ENCODE measurements at places on chromosomes 2 and 18.

DNA sequence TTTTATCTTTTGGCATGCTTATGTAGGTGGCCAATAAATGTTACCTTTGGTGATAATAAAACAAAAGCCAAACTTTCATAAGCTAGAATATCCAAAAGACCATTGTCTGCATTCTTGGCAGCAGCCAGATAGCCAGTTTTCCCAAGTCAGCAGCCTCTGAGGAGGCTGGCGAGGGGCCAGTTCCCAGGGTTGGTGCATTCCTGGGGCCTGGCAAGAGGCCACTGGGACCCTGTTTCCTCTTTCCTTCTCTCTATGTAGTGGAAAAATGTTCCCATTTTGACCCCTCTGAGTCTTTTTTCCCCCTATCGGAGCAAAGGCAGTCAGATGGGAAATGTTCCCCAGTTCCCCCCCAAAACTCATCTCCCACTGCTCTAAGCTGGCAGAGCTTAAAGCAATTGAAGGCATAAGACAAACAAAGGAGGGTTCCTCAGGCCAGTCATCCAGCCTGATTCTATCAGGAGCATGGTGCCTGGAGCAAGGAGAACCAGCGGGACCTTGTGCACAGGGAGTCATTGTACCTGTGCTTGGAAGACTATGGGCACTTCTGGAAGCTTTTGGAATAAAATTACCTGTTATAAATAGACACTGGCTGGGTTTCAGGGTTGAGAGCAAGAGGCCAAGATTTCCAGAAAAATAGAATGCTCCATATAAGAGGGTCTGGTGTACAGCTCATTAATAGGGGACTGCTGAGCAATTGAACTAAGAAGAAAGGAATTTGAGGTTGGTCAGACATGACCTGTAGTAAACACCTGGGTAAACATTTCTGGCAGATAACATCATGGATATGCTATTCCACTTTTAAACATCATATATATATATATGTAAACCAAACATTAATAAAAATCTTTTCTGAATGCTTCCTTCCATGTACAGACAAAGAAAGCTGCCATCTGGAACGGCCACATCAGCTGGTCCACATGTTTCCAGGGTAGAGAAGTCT, 63.4 kb downstream of the NCKAP5 start:
- DNase-seq = no peak

DNA sequence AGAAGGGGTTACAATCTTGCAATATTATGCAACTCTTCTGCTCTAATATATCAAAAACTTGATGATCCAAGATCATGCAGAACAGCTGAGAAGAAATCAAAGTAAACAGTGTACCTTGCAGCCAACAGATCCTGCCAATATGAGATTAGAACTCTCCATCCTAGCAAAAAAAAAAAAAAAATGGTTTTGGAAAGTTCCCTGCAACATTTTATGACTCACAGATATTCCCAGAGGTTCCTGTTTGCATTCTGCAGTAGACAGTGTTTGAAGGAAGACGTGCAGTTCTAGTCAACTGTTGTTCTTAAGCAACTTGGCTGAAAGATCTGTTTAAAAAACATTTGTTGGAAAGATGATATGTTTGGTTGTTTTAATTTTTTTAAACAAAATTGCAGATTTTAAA, 103.6 kb upstream of the WDR75 start:
- no peak for DNase-seq

DNA sequence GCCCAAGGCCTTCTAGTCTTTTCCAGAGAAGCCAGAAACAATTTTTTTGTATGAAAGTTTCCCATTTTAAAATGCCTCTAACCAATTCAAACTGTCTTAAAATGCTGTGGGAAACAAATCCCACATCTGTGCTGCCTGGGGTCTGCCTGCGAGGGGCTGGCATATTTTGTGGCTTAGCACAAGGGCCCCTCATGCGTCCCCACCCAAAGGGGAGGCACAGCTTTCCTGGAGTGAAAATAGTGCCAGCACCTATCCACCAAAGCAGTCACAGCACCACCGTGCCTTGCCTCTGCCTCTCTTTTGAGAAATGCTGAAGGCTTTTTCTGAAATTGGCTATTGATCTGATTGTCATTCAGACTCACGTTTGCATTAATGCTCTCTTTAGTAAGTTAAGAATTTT, 22.2 kb upstream of the GNAL start:
- no peak for DNase-seq

GRCh38 chr2:241116606-241117560, 14.8 kb upstream of the MTERF4 start:
- DNase-seq = no peak

- DNase-seq = no peak
Measured at GRCh38 chr2:79388024-79388423, 124.8 kb upstream of the CTNNA2 start.

DNA sequence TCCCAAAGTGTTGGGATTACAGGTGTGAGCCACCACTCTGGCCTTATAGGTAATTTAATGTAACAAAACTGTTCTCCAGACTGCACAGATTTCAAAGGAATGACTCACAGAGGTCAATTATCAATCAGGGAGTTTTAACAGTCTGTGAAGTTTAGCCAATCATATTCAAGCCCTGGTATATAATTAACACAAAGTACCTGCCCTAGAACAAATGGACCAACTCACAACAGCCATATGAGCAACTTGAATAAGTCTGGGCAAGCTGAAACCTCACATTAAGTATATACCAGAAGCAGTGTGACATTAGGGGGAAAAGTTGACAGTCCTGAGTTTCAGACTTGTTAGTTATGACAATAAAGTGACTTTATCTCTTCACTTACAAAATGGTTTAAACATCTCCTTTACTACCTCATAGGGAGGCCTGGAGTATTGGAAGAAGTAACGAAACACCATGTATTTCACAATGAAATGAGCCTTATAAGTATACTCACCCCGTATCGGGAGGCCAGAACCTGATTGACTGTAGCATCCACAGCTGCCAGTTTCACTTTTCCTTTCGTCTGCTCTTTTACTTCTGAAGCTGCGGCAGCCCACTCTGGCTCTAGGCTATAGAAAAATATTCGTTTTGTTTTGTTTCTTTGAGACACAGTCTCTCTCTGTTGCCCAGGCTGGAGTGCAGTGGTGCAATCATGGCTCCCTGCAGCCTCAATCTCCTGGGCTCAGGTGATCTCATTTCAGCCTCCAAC, 22.2 kb downstream of the PDIA6 start:
- DNase-seq = no peak

DNA sequence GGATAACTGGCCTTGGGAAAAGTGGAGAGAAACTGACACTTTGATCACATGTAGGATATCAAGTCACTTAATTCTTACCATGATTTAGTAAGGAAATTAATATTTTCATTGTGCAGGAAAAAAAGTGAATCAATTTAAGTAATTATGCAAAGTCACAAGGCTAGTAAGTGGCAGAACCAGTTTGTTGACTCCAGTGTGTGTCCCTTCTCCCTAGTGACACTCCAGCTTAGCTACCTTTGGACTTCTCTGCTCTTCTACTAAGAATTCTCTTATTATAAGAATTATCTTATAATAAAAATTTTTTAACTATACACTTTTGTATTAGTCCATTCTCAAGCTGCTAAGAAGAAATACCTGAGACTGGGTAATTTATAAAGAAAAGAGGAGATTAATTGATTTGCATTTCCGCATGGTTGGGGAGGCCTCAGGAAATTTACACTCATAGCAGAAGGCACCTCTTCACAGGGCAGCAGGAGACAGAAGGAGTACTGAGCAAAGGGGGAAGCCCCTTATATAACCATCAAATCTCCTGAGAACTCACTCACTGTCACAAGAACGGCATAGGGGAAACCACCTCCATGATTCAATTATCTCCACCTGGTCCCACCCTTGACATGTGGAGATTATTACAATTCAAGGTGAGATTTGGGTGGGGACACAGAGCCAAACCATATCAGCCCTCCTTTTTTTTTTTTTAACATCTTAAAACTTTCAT, 13.6 kb downstream of the COL4A4 start:
- no peak for DNase-seq

Measured in activated T-cell treated with anti-CD3 and anti-CD28 coated beads, Interleukin-2, amount 50 U/mL, for 48 hours (primary cell).